Activated CD4-positive, CD25-positive, alpha-beta regulatory T cell treated with anti-CD3 and anti-CD28 coated beads, Interleukin-2, amount 50 U/mL, for 24 hours (primary cell): ENCODE measurements at places on chromosomes 5 and 9.

DNA sequence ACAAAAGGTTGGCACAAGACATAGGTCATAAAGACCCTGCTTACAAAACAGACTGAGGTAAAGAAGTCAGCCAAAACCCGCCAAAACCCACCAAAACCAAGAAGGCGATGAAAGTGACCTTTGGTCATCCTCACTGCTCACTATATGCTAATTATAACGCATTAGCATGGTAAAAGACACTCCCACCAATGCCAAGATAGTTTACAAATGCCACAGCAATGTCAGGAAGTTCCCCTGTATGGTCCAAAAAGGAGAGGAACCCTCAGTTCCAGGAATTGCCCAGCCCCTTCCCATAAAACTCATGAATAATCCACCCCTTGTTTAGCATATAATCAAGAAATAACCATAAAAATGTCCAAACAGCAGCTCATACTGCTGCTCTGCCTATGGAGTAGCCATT lies 27.7 kb downstream of the MLLT3 start:
- ATAC-seq = no peak

DNA sequence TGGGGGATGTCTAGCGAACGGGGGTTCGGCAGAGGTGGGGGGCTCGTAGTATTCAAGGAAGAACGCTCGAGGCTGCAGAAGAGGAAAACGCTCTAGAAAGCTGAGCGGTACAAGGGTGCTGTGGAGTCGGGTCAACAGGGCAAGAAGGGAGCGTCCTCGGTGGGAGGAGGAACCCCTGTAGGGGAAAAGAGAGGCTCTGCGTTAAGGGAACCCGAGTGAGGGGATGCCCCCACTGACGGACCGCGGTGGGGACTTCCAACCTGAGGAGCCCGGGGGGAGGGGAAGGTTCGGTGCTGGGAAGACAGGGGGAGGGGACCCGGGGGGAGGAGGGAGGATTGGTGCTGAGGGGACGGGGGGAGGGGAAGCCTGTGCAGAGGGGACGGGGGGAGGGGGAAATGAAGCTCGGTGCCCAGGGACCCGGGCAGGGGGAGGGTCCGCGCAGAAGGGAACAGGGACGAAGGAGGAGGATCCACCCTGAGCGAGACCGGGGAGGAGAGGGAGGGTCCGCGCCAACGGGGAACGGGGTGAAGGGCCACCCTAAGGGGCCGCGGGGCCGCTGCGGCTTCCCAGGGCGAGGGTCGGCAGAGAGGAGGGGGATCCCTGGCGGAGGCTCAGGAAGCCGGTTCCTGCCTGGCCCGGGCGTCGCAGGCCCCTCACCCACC lies 621 bp downstream of the NR6A1 start:
- ATAC-seq = no peak

GRCh38 chr9:77131399-77131798 lies 45.9 kb upstream of the VPS13A start:
- ATAC-seq = no peak

GRCh38 chr9:6692433-6692832 lies 46.9 kb upstream of the GLDC start:
- ATAC-seq = no peak

DNA sequence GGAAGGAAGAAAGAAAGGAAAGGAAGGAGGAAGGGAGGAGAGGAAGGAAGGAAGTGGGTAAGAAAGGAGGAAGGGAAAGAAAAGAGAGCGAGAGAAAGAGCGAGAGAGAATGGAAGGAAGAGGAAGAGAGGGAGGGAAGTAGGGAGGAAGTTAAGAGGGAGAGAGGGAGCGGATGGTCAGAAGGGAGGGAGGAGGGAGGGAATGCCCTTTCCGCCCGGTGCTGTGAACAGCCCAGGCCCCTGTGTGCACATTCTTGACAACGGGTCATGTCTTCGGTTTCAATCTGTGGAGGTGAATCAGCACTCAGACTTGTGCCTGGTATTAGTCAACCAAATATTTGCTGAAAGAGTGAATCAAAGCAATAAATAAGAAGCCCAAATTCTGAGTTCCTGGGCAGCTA lies 39.2 kb downstream of the PRUNE2 start:
- no peak for ATAC-seq

- ATAC-seq = no peak
Measured at GRCh38 chr5:6837519-6838110, 124.4 kb downstream of the TENT4A start.

DNA sequence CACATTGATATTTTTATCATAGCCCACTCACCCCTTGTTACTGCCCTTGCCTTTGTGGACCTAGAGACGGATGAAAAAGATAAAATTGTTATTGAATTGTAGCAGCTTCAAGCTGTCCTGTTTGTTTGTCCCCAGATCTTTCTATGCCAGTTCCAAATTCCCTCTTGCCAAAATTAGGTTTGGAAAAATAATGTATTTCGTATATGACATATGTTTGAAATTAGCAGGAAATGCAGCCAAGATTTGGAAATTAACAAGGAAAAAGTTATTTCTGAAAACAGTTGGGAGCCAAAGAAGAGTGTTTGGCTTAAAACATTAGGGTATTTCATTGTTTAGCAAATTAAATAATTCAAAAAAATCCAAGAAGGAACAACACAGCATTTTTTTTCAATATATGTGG lies 33.5 kb downstream of the SPATA31D1 start:
- no peak for ATAC-seq

- no peak for ATAC-seq
Measured at GRCh38 chr5:119417891-119418605, 34.2 kb upstream of the HSD17B4 start.

- peak; percentile 73 for ATAC-seq
Measured at GRCh38 chr9:134641173-134641989, at the start of gene COL5A1. Gene COL5A1, plus strand, starts transcription at chr9:134641803. Its CDS starts 385 bp downstream, at chr9:134642188.

DNA sequence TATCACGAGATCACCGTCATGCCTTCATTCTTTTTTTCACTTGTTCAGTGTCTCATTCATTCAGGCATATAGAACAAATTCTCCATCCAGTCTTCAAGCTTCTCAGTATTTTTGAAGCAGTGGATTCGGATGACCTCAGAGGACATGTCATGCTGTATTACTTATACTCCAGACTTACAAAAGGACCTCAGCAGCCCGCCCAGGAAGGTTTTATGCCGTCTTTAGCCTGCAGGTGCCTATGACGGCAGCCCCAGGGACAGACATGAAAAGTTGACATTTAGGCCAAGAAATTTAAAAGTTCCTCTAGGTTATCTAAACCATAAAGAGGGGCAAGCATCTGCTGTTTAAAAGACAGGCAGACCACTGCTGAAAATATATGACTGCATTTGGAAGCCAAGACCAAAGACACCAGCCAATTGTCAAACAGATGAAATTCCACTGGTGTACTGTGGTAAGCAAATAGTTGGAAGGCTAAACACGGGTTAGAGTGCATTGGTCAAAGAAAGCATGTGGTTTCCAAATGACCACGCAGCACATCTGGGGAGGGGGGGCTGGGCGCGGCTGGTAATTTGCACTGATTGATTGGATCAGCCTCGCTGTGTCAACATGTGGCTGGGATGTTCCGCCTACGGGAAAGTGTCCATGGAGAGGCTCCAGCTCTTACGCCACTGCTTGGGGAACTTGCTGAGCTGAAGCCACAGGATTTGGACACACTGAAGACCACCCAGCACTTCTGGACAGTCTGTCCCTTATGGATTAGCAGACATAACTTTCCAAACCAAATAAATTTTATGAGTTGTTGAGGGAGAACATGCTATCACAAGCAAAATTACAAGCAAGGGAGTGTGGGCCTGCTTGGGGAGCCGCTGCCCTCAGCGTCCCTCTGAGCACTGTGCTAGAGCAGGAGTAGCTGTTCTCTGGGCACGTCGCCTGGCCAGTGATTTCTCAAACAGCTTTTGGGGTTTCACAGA lies 173.6 kb downstream of the FANCC start:
- no peak for ATAC-seq

GRCh38 chr5:52798938-52799337 lies 11.2 kb downstream of the ITGA1 start:
- ATAC-seq = no peak

DNA sequence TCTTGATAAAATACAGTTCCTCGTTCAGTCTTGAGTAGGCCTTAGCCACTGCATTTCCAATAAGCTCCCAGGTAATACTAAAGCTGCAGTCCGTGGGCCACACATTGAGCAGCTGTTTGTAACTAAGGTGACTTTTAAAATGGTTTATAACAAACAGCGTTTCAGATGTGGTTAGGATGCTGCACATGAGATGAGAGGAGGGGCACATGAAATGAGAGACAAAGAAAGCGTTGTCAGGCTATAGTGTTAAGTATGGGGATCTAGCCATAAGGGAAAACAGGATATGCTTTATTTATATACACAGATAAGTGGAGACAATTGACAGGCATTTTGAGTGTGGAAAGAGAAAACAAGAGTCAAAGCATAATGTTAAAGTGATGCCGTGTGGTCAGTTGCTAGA lies 89.9 kb downstream of the PAM start:
- ATAC-seq = no peak

DNA sequence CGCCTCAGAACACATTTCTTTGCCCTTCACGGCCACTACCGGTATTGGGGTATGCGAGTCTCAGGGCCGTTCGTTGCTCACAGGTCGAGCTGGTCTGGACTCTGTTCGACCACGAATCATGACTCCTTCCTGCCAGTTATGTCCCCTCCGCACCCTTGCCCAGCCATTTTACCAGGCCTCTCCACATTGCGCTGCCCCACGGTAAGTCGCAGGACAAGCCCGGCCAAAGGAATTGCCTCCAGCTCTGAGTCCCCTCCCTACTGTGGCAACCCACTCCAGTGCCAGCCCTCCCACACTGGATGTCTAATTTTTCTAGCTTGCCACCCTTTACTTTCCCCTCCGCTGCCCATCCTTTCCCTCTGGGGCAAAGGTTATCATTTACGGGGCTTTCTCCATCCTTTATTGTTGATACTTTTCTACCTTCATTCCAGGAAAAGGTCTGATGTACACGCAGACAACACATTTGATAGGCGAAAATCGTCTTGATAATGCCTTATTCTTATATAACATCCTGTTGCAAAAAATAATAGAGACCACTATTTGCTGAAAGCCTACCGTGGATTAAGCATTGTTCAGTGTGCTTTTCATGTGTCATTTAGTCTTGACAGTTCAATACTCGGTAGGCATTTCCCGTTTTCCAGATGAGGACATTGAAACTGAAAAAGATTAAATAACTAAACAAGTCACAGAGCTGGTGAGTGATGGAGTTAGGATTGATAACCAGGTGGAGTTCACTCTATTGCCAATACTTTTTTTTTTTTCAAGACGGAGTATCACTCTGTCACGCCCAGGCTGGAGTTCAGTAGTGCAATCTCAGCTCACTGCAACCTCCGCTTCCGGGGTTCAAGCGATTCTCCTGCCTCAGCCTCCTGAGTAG lies 958 bp upstream of the HSPA5 start:
- peak; percentile 0 for ATAC-seq

DNA sequence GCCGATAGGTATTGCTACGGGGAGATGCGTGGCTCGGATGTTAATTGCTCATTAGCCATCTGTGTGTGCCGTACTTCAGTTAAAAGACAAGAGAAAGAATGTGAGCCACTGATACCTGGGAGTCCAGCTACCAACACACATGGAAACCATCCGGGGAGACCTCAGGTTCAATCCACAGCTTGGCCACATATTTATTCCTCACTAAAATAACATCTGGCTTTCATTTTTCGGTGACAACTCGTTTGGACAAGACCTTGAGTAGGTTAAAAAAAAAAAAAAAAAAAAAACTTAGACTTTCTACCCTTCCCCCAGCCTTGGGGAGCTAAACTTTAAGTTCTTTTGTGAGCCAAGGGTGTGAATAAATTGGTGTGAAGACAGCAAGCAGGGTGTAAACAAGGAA lies 84.1 kb downstream of the SLIT3 start:
- no peak for ATAC-seq

DNA sequence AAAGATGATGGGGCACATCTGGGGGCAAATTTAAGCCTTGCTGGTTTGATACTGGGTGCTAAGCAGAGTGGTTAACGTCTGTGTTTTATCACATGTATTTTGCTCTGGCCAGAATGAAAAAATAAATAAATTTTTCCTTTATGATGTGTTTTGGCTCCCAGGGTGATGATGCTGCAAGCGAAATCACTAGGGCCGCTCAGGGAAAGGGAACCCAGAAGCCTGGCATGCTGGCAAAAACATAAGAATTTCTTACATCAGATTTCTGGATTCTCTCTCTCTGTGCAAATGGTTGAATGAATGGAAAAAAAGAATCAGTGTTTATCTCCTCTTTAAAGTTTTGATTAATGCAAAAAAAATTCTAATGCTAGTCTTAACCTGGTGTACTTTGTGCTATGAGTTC lies 1975.2 kb upstream of the C9orf72 start:
- no peak for ATAC-seq

GRCh38 chr9:13552606-13553215 lies 273.2 kb upstream of the MPDZ start:
- ATAC-seq = no peak

- no peak for ATAC-seq
Measured at GRCh38 chr9:18238752-18239447, 235.1 kb upstream of the ADAMTSL1 start.

GRCh38 chr5:135130261-135131215 lies 96.5 kb upstream of the PITX1 start:
- no peak for ATAC-seq

DNA sequence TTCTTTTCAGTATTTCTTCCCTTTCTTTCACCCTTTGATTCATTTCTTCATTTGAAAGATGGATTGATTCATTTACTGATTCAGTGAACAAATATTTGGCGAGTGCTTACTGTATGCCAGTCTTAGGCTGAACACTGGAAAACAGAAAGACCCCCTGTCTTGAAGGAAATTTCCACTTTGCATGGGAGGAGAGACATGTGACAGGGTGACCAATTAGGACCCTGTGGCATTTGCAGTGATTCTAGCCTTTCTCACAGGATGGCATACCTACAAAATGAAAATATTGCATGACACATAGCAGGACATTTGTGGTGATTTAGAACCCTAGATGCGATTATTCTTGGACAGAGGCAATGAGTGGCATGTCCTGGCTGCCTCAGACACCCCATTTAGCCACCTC lies 407.2 kb upstream of the SGCD start:
- no peak for ATAC-seq

GRCh38 chr5:120016717-120017382 lies 387.5 kb downstream of the FAM170A start:
- ATAC-seq = no peak

DNA sequence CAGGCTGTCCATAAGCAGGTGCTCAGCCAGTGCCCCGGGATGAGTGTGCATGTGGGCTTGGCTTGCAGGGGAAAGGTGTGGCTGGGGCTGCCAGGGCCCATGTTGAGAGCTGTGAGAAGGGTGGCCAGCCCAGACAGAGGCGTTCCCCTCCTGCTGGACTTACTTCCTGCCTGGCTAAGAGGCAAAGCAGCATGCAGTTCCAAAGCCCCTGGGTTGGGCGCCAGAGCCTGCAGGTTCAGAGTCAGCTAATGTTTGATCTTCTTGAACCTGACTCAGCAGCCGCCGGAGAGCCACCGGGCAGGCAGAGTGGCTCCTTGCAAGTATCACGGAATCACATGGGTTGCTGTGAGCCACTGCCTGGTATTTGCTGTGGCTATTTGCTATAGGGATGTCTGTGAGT lies 168.4 kb upstream of the MAP1B start:
- ATAC-seq = no peak

DNA sequence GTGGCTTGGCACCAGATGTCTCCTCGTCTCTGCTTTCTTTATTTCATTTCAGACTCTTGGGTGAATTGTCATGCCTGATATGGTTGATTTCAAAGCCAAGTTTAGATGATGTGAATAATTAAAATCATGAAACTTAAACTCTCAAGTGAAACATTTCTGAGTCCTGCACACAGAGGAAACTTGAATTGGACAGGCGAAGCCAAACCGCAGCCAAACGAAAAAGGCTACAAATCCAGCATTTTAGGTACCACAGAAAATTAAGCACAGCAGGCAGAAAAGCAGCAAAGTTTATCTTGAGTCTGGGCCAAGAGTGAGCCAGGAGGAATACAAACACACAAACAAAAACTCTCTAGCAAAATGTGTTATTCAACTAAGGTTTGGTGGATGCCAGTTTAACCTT lies 659.8 kb upstream of the KLF4 start:
- ATAC-seq = no peak
